CD4-positive, alpha-beta T cell treated with Interleukin-2 at 100 ng/mL for 4 hours (primary cell): ENCODE measurements at places on chromosomes 12 and 14.

DNA sequence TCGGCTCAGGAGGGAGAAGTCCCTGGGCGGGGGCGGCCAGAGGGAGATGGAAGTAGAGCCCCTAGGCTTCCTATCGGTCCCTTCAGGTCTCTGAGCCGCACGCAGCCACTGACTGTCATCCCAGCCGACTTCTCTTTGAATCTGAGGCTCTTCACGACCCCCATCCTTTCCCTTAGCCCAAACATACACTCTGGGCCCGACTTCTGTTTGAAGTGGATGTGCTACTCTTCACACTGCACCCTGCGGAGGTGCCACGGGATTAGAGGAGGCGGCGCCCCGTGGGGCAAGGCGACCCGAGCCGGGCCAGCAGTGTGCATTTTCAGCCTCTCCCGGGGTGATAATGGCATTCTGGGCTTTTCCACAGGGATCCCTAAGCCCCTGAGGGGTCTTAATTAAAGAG lies 6.0 kb upstream of the DACT1 start:
- no peak for DNase-seq

DNA sequence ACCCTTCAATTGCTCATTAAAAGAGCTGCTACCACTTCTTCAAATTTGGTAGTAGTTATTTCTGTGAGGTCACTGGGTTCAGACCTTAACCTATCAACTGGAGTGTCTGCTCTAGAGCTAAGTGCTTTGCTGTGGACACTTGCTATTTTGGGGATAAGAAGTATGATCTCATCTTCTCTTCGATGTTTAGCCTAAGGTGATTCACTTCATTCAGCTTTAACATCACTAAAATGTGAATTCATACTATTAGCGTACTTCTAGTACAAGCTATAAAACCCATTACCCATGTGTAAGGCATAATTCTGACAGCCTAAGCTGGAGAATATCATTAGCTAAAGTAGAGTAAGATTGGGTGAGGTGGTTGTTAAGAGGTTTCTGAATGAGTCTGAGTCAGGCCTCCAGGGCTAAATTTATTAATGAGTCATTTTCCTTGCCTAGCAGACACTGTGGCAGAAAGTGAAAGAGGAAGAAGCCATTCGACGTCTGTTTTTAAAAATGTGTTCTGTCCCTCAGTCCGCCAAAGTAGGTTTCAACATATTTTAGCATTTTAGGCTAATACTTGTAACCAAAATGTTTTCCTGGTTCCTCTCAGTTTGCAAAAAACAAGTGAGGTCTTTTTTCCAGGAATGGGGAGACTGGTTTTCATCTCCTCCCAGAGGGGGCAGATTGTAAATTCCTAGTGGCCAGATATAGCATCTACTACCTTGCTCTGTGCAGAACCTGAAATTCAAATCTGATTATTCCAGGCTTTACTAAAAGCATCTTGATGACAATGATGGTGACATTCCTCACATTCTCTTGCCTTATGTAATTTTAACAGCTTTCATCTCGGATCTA lies 103.6 kb downstream of the SSPN start:
- peak; percentile 44 for DNase-seq

GRCh38 chr14:89767861-89768268 lies 186.7 kb downstream of the EFCAB11 start:
- DNase-seq, result peak; percentile 81

GRCh38 chr14:23647619-23648018 lies 11.5 kb downstream of the DHRS2 start:
- DNase-seq, result no peak

DNA sequence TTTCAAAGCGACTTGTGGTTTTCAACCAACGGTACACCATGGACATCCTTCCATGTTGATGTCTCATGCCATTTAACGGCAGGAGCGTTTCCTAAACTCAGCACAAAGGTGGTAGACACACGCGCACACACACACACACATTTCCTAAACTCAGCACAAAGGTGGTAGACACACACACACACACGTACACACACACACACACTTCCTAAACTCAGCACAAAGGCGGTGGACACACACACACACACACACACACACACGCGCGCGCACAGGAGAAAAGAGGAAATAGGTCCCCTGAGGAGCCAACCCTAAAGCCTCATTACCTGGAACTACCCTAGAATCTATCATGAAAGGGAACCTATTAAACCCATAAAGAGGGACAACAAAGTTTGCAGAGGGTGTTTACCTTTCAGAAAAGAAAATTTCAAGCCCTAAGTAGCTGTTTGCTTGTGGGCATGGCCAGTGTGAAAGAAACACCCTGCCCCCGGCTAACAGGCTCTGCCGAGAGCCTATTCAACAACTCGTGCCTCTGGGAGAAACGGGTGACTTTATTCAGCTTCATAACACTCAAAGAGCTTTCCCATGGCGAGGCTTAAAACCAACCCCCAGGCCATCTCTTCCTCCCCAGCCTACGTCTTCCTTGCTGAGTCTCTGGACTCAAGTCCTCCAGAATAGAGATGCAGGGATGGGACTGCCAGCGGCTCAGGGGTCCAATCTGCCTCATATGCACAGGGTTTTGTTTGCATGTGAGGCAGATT lies 31.8 kb downstream of the SLC8B1 start:
- DNase-seq, result no peak

- no peak for DNase-seq
These were observed 934 bp upstream of the DCN start for GRCh38 chr12:91183551-91183950.

DNA sequence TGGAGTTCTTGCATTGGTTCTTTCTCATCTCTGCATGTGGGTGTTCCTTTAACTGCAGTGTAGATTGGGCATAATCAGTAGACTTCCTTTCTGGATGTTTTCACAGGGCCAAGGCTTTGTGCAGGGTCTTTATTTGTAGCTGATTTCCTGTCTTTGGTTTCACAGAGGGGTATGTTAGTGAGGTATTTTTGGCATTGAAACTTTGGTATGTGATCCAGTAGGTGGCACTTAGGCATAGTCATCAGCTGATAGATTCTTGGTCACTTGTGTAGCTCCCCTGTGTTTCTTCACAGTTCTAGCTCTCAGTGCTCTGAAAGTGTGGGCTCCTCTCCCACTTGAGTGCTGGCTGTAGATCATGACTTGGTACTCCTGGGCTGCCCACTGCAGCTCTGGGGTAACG lies 52.7 kb upstream of the LMO3 start:
- DNase-seq, result no peak

GRCh38 chr14:95297832-95298231 lies 21.9 kb downstream of the CLMN start:
- no peak for DNase-seq

DNA sequence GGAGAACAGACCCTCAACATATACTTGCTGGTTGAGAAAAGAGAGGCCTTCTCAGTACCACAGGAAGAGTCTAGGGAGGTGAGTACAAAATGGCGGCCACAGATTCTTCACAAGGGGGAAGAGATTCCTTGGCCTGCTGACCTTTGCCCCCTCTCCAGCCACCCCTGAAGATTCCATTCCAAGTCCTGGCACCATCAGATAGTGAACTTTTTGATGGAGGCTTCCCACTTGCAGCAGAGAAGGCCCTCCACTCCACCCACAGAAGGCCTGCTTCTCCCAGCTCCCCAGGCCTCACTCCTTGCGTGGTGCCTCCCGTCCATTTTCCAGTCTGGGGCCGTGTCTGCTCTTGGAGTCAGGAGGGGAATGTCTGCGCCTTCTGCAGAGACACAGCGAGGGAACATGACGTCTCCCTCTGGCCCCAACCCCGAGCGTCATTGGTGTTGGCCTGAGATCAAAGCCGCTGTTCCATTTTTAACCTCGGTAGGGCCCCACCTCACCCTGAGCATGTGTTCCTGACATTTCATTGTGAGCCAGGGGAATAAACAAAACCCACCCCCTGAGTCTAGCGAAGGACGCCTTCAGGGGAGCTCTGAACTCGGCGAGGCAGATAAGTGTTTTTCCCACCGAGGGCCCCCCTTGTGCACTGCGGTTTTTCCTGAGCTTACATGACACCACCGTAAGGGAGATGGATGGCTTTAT lies 268.7 kb upstream of the TBX3 start:
- DNase-seq, result no peak

GRCh38 chr12:2826036-2826435 lies 8.8 kb downstream of the NRIP2 start:
- no peak for DNase-seq

GRCh38 chr12:121797937-121798786 lies 4.7 kb upstream of the RHOF start:
- no peak for DNase-seq

DNA sequence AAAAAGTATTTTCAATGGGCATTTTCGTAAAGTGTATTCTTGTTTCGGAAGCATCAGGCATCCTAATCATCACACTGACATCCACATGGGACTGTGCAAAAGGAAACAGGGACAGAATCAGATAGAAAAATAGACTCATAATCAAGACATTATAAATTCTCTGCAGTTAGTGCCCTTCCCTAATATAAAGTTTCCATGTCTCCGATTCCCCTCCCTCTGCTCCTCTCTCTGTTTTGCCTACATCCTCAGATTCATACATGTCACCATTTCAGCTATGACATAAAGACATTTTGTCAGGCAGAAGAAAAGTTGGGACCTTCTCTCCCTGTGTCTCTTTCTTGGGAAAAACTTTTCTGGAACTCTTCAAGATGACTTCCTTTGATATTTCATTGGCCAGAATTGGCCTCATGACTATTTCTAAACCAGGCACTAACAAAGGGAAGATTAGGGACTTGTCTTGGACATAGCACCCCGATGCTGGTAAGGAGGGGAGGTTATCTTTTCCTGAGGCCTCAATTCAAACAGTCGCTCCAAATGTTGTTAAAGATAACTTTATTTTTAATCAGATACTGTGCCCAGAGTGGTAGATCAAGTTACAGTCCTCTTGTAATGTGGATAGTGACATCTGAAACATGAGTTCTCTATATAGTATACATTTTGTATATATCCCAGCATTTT lies 212.1 kb upstream of the BTG1 start:
- no peak for DNase-seq

GRCh38 chr12:64526859-64527258 lies 74.9 kb downstream of the TBK1 start:
- DNase-seq, result no peak

DNA sequence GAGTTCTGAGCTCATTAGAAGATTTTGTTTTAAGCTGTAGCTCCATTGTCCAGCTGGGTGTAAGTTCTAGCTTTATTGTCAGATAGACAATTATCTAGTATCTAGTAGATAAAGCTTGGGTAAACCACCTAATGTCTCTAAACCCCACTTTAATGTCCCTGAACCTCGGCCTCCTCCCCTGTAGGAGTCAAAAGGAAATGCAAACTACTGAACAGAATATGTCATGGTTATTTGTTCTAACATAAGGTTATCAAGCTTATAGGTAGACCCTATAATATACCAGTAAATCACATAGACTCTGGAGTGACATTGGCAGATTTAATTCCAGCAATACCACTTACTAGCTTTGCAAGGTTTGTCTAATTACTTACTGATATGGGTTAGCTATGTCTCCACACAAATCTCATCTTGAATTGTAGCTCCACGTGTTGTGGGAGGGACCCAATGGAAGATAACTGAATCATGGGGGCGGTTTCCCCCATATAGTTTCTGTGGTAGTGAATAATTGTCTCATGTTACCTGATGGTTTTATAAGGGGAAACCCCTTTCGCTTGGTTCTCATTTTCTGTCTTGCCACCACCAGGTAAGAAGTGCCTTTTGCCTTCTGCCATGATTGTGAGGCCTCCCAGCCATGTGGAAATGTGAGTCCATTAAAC lies 29.4 kb downstream of the BCAT1 start:
- no peak for DNase-seq

DNA sequence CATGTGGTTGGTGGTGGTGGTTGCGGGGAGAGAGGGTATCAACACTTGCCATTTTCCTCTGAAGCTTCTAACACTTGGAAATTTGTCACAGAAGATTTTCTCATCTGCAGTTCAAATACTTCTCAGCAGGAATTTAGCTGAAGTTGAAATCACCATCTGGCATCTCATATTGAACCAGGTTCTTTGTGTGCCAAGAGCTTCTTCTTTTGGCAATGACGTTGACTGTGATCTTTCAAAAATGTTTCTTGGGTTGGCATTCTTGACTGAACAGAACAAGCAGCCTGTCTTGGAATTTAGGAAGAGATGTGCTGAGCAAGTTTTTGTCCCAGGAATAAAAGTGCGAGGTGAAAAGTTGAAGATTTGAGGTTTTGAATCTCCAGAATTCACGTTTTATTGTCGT lies 8.7 kb upstream of the NIN start:
- no peak for DNase-seq

- no peak for DNase-seq
These were observed 16.3 kb upstream of the NFYB start for GRCh38 chr12:104154286-104154685.

DNA sequence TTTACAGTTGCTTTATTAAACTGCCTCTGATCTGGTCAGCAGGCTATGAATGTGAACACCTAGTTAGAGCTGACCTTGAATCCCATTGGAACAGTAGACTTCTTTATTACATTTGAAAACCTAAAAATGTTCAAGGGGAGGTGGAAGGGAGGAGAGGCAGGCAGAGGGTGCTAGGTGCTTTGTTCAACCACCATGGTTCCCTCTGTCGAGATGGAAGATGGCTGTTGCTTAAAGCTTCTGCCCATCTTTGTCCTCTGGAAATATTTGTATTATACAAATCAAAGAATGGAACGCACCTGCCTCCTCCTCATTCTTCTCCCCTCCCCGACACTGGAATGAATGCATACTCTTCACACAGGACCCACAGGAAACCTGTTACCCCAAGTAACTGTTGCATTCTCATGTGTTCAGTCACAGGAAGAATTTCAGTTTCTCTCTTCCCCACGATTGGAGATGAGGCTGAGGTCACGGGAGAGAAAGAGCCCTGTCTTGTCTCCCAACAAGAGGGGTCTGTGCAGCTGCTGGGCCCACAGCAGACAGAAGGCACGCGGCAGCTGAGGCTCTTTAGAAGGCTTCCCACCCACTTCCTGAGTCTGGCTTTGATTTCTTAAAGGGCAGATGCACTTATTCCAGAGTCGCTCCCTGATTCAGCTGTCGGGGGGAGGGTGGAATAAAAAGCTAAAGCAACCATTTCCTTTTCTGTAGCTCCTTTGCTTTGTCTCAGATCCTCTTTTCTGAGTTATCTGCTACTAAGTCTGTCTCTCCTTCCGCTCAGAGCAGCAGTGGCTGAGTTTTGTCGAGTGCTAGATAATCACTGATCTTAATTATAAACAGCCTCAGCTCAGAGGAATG lies 217.9 kb upstream of the BTG1 start:
- DNase-seq, result peak; percentile 56

DNA sequence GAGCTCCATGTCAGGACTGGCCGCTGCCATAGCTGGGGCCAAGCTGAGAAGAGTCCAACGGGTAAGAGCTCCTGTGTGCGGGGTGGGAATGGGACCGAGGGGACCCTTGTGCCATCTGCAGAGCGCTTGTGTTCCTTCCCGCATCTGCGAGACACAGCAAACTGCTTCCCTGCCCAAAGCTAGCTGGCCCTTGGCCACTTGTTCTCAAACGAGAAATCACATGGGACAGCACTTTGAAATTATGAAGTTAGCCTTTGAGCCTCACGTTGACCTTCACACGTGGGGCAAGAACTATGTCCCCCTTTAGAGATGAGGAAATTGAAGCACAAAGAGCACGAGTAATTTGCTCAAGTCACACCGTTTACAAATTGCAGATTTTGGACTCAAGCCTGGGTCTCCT lies 30.8 kb downstream of the DEGS2 start:
- no peak for DNase-seq

GRCh38 chr12:52495389-52495788 lies 2.3 kb upstream of the KRT6A start:
- no peak for DNase-seq
